ENCODE measurements at places on chromosomes 6 and 20.

DNA sequence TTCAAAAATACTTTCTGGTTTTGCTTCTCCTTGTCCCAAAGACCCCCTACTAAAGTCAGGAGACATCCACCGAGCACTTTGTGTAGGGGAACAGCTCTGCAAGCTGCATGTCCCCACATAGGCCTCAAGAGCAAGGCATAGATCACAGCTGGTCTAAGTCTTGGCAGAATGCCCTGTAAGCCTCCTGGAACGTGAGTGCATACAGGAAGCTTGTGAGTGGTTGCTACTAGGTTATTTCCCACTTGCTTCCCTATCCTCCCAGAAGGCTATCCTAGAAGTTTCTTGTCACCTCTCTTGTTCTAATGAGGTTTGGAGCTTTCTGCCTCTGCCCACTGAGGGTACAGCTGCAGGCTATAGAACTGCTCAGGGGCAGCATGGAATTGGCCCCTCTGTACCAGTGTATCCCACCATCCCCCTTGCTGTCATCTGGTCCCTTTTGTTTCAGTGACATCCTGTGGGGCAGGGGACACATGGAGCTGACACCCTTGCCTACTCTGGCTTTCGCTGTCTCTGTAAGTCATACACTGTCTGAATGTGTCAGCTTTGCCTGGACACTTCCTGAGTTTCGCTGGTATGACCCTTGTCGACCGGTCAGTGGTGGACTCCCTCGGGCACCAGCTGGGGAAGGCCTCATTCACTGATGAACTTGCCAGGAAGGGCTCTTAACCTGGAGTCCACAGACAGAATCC is 35.6 kb upstream of the KCNK16 start:
- DNase-seq: peak; percentile 64

DNA sequence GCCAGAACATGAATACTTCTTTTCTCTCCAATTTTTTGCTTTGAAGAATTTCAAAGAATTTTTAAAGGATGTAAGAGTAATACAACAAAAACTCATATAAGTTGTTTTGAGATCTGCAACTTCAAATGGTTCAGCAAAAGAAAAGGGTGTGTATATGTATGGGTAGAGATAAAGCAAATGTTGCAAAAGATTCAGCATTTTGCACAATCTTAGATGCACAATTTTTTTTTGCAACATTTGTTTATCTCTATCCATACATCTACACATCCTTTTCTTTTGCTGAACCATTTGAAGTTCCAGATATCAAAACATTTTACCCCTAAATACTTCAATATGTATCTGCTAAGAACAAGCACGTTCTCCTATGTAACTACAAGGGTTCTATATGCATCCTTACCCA is 47.4 kb upstream of the FAM83C start:
- DNase-seq: no peak

- DNase-seq: no peak
Measured at GRCh38 chr6:52661551-52661950, 9.4 kb upstream of the TMEM14A start.

GRCh38 chr20:62891111-62891510 is 29.5 kb upstream of the TCFL5 start:
- DNase-seq: no peak

DNA sequence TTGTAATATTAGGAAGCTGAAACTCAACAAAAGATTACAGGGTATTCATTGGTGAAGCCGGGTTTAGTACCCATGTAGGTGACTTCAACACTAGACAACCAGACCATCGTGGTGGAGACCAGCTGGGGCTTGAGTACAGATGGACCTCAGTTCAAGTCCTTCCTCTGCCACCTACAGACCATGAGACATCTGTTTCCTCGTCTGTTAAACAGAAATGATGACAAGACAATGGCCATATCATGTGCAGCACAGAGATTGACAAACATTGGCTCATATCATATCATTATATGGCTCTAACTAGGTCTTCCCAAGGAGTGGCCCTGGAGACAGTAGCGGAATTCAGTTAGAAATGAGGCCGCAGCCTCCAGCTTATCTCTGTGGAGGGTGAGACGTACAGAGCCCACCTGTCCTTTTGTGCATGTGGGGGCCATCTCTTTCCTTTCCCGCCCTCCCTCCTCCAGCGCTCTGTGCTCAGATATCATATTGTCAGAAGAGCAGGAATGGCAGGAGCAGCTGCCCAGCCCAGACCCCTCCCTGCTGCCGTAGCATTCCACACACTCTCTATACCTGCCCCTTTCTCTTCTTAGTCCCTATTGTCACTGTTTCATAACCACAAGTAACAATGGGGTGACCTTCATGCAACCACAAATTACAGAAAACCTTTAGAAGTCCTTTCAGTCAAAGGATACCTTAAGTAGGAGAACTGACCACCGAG is 75.1 kb downstream of the LY86 start:
- peak; percentile 31 for DNase-seq

DNA sequence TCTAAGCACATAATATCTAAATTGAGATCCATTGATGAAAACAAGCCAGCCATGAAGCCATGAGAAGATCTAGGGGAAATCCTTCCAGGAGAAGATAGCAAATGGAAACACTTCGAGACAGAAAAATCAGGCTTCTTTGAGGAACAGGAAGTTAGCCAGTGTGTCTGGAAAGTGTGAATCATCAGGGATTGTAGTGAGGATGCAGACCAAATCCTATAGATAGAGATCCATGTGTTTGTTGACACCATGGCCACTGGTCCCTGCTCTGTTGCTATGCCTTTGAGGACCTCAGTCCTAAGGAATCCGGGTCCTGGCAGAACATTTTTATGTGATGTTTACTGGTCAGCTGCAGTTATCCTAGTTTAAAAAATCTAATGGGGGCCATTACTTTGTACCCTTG is 6.6 kb upstream of the ELOVL2 start:
- no peak for DNase-seq

- DNase-seq: no peak
Measured at GRCh38 chr6:124694139-124694705, 268.0 kb upstream of the RNF217 start.

- no peak for DNase-seq
Measured at GRCh38 chr20:56229812-56230211, 18.7 kb upstream of the MC3R start.

- no peak for DNase-seq
Measured at GRCh38 chr20:51373713-51374455, 168.6 kb downstream of the NFATC2 start.

- DNase-seq: no peak
Measured at GRCh38 chr6:157561414-157561790, 180.4 kb downstream of the ZDHHC14 start.

- DNase-seq: no peak
Measured at GRCh38 chr6:79607000-79607399, 24.1 kb upstream of the SH3BGRL2 start.

- no peak for DNase-seq
Measured at GRCh38 chr6:4185419-4185818, 50.0 kb upstream of the ECI2 start.

DNA sequence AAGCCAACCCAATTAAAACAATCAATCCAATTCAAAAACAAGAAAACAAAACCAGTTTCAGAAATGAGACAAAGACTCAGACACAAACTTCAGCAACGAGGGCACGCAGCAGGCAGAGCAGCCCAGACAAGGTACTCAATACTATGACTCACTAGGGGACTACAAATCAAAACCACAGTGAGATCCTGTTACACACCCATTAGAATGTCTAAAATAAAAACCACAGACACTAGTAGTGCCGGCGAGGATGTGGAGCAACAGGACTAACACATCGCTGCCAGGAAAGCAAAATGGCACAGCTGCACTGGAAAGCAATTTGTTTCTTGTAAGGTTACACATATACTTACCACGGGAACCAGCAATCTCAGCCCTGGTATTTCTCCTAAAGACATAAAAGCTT is 28.4 kb upstream of the MAS1L start:
- no peak for DNase-seq

DNA sequence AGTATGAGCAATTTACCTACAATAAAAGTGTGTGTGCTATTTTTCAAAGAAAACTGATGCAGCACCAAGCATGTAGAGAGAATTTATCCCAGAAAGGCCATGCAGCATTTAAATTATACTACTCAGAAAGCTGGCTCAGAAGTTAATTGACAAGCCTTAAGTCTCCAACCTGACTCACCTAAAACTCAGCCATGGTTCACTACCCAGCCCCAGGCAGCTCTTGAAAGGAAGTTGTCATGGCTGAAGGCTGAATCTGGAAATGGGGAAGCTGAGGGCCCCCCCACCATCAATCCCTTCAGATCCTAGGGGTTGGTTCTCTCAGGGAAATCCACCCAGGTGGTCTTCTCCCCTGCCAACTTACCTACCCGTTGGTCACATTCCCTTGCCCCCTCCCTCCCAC is 19.7 kb downstream of the PPIL6 start:
- no peak for DNase-seq

- no peak for DNase-seq
Measured at GRCh38 chr20:63895202-63895951, 451 bp downstream of the DNAJC5 start.

DNA sequence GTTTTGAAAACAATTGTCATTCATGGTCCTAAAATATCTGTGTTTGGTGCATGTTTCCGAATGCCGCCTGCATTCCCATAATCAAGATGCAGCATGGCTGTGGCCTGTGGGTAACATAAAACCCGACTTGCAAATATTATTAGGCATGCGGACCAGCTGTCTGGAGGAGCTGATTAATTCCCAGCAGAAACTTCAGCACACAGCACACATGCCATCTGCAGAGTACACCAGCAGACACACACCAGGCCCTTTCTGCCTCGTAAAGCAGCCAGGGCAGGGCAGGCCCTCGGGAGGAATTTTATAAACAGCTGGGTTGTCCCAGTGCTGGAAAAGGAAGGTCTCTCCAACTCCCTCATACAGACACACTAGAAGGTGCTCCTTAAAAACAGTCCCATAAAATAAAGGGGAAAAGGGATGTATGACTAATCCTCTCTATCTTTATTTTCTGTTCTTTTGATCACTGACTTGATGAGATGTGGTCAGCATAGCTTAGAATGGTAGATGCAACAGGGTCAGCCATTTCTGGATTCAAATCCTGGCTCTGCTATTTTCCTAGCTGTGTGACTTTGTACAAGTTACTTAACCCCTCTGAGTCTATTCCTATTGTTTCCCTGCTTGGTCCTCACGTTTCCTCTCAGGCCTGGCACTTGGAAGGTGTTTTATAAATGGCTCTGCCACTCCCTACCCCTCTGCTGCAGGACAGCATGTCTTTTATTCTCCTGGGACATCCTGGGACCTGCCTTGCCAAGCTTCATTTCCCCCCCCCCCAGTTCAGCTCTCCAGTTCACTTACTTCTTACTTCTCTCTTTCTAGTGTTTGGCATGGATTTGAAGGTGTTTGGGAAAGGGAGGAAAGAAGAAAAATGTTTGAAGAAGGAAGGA is 85.9 kb upstream of the TRAF3IP2 start:
- DNase-seq: no peak

- DNase-seq: no peak
Measured at GRCh38 chr6:10510592-10511367, 10.4 kb upstream of the GCNT2 start.

DNA sequence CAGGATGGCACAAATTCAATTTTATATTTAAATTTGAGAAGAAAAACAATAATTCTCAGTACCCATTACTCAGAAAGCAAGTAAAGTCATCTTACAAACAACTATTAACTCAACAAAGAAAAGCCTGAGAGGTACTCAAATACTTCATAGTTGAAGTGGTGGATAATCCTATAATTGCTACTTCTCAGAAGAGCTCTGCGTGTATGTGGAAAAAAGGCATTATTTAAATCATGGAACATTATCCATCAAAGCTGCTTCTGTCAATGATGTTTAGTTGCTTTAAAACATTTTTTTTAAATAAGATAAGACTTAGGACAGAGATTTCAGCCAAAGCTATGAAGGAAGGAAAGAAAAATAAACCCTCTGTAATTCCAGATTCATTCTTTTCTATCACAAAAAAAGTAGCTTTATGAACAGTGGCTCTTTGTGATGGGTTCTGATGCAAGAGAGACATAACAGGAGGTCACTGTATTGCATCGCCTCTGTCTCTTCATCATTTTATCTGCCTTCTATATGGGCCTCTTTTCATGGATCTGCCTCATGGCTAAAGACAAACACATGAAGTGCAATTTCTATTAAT is 367.9 kb upstream of the SLC35B3 start:
- no peak for DNase-seq

- no peak for DNase-seq
Measured at GRCh38 chr6:149680503-149680902, 32.0 kb upstream of the KATNA1 start.

GRCh38 chr6:35725721-35726438 is 11.0 kb upstream of the ARMC12 start:
- peak; percentile 94 for DNase-seq

- no peak for DNase-seq
Measured at GRCh38 chr6:157838718-157839430, 15.8 kb downstream of the SNX9 start.

DNA sequence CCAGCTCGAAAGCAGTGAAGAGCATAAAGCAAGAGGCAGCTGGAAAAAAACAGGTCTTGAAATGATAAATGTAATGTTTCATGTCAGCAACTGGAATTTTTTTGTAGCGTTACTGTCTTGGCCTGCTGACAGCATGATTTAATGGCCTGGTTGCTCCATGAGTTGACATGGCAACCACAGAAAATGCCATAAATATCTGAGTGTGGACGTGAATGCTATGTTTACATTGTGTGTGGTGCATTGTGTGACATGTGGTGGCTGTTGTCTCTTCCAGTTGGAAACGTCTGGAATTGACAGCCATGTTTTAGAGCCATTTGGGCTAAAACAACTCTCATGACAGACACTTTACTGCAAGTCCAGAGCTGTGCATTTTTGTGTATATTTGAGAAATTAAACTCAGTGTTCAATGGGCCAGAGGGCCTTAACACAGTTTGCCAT is 170.0 kb downstream of the FOXA2 start:
- DNase-seq: no peak

GRCh38 chr6:106901062-106901461 is 73.5 kb downstream of the CD24 start:
- DNase-seq: no peak

GRCh38 chr6:85389151-85389797 is 60.6 kb upstream of the NT5E start:
- DNase-seq: no peak

- no peak for DNase-seq
Measured at GRCh38 chr20:37413379-37413778, 67.4 kb downstream of the SRC start.

GRCh38 chr6:150844371-150844770 is 21.1 kb upstream of the MTHFD1L start:
- DNase-seq: no peak

- DNase-seq: no peak
Measured at GRCh38 chr6:42104095-42104803, 38.2 kb downstream of the C6orf132 start.

All from coronary artery (tissue), 2 donors.